ENCODE measurements at places on chromosomes 5 and 9.
A peak's percentile ranks its signal among the peaks of the same experiment; 100 is the strongest.

DNA sequence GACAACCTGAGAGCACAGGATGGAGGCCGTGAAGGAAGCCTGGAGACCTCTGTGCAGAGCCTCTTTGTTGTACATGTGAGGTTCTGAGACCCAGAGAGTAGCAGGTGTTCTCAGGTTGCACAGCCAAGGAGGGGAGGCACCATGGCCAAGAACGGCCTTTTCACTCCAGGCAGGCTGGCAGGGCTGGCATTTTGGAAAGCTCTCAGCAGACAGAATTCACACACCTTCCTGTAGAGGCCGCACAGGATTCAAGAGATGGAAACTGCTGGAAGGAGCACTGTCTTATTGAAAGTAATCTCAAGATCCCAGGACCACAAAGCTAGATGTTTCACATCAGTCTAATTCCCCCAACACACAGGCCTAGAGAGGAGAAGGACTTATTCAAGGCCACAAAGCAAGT, 52.8 kb upstream of the XPA start:
- DNase-seq, result no peak

- no peak for DNase-seq
Measured at GRCh38 chr5:128408622-128409021, 129.4 kb downstream of the FBN2 start.

DNA sequence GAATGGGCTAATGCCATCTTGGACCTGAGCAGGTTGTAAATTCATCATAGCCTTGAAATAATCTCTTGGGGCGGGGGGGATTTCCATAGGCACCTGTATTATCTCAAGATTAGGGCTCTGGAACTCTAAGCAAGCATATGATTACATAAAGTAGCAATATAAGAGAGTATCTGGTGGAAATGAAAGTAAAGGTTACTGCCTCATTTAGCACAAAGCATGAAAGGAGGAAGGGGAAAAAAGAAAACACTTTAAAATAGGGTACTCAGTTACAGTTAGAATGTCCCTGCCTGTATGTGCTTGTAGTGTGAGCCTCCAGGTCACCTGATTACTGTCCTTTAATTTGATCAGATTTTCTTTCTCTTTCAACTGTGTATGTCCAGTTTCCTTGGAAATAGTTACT, 1079.7 kb upstream of the CDH18 start:
- DNase-seq, result no peak

DNA sequence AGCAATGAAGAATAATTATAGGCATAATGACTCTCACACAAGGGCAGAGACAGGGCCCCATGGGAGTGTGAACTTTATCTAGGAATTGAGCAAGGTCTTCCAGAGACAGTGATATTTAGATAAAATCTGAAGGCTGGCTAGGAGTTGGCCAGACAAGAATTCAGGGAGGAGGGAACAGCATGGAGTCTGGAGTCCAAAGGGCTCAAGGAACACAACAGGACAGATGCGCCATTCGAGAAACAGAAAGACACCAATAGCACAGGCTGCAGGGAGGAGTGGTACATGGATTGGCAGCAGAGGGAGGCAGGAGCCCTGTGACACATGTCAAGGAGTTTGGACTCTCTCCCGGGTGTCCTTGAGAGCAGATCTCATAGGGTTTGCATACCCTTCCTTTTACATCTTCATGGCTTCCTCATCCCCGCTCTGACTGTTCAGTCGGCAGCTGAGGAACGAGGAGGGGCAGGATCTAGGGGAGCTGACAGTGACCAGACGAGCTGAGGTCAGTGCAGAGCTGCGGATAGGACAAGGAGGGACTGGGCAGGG, 64.0 kb upstream of the XPA start:
- DNase-seq, result no peak

GRCh38 chr9:99368341-99369326, 146.6 kb downstream of the SEC61B start:
- DNase-seq, result no peak

DNA sequence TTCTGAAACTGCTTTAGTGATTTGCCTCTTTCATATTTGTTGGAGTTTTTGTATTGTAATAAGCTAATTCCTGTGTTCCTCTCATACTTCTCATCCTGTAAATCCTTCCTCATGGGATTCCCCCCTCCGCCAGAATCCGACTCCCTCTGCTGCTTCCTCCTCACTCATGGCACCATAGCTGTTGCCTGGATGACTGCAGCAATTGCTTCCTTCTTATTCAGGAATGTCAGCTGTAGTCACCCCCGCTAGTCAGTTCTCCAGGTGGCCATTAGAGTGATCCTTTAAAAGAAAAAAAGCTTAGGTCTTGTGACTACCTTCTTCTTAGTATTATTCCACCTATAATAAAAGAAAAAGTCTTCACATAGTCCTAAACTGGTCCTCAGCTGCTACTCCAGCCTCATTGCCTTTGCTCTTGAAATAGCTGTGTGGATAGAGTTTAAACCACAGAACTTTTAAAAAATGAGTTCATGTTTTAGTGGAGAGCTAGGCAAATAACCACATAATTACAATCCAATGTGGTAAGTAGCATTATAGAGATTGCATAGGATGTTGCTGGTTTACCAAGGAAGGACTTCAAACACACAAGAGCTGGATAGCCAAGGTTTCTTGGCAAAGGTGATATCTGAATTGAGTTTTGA, 227.3 kb downstream of the KDM4C start:
- no peak for DNase-seq

DNA sequence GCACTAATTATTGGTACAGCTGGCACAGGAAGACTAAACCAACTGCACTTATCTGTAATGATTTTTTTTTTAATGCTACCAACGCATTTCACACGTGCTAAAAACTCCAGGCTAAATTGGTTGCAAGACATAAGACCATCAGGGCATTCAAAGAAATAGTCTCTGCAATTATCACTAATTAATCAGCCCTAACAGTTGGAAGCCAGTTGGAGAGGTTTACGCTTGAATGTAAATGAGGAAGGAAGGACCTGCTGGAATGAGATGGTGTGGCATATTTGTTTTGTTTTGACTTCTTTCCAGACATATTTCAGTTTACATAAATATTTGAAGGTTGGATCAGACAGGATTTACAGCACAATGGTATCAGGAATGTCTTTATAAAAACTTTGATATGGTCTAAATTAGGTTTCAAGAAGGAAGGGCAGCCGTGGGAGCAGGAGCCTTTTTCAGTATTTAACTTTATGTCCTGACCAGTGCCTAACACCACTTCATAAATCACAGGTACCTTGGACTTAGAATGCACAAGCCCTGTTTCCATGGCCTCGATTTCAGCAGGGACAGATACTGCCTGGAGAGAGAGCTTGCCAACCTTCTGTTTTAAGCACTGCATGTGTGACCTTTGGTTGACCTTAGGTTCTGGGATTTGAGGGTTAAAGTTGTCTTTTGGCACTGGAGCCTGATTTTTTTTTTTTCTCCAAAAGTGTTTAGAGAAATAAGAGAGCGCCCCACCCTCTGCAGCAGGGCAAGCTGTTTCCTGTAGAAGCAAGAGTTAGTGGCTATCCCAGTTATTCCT, 199.8 kb upstream of the MAP3K1 start:
- no peak for DNase-seq

- no peak for DNase-seq
Measured at GRCh38 chr5:168777651-168778050, 198.5 kb upstream of the PANK3 start.

GRCh38 chr9:114156657-114157421, 1.5 kb downstream of the COL27A1 start:
- no peak for DNase-seq

- no peak for DNase-seq
Measured at GRCh38 chr5:56725711-56726411, 89.5 kb upstream of the MAP3K1 start.

GRCh38 chr9:18068900-18069299, 405.1 kb upstream of the ADAMTSL1 start:
- no peak for DNase-seq

GRCh38 chr9:133371261-133371711, 4.6 kb downstream of the SURF4 start:
- DNase-seq, result peak; percentile 53

DNA sequence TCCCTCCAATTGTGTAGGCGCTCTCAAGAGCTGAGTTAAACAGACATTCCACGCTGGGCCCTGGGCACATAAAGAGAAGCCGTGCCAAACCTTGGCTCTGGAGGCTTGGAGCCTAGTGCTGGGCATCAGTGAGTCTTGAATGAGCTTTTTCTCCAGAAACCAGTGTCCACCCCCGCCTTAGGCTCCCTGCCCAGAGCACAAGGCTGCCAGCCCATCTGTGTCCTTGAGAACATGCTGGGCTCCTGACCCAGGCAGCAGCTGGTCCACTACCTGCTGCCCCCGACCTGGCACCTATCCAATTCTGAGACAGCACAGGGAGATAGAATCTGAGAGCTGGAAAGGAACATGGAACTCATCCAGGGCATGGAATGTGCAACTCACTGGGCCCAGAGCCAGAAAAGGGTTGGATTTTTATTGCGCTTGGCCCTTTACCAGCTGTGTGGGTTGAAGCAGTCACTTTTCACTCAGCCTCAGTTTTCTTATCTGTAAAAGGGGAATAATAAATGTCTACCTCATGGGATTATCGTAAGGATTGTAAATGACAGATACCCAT, 92.4 kb upstream of the CPLX2 start:
- no peak for DNase-seq

DNA sequence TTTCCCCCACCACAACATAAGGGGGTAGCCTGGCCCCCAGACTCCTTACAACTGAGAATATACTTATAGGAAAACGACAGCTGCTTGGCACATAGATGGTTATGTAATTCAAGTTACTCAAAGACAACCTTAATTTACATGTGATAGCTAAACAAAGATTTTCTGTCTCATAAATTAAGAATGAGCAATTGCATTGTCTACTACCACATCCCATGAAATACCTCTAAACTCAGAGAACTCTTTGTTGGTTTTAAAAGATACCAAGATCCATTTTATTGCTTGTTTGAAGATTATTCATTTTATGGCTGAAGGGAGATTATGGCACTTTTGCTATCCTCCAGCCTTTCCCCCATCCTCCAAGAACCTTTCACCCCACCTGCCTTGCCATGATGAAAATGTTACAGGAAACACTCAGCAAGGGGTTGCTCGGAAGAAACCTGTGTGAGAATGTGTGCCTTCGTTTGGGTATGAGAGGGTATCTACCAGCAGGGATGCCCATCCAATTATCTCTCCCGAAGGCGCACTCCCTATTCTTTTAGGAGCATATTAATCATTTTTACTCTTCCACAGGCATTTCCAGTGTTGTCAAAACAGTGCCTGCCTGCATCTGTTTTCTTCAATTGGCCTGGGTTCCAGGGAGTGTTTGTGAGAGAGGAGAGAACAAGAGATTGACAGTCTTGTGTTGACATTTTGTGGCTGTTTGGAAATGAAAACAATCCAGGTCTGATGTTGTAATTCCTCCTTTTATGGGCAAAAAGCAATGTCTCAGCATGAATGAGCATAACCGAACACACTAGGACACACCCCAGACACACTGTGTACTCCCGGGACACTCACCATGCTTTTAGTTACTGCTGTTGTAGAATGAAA, 208.0 kb upstream of the ANKRD55 start:
- DNase-seq, result no peak

DNA sequence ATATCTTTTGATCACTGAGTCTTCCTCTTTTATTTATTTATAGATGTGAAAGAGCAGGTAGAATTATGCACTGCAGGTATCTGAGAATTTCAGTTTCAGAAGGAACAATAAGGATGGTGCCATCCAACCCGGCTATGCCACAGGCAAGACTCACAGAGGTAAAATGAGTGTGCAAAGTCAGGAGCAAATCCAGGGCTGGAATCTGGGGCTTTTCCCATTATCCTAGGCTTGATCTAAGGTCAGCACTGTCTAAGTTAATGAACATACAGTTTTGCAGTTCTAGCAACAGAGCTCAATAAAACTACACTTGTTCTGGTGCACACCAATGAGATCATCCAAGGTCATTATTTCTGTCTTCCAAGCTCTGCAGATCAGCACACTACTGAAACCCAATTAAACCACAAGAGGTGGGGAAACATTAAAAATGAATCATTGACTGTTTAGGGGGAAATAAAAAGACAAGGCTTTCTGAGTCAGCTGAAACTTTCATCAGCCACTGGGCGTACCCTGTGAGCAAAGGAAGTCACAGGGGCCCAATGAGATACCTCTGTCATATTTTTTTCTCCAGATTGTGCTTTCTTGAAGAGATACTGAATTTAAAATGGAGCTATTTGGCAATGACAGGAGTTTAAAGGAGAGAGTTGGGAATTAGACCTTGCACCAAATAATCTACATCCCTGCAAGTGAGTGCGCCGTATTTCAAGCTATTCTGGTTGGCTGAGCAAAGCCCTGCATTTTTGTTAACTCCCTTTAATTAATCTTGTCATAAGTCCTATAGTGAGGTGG, 662.2 kb upstream of the ZNF608 start:
- DNase-seq, result no peak

- no peak for DNase-seq
Measured at GRCh38 chr5:145803112-145804004, 31.8 kb downstream of the PRELID2 start.

GRCh38 chr9:78515108-78515507, 218.2 kb downstream of the PSAT1 start:
- DNase-seq, result no peak

- DNase-seq, result no peak
Measured at GRCh38 chr5:17039170-17039569, 103.1 kb upstream of the MYO10 start.

DNA sequence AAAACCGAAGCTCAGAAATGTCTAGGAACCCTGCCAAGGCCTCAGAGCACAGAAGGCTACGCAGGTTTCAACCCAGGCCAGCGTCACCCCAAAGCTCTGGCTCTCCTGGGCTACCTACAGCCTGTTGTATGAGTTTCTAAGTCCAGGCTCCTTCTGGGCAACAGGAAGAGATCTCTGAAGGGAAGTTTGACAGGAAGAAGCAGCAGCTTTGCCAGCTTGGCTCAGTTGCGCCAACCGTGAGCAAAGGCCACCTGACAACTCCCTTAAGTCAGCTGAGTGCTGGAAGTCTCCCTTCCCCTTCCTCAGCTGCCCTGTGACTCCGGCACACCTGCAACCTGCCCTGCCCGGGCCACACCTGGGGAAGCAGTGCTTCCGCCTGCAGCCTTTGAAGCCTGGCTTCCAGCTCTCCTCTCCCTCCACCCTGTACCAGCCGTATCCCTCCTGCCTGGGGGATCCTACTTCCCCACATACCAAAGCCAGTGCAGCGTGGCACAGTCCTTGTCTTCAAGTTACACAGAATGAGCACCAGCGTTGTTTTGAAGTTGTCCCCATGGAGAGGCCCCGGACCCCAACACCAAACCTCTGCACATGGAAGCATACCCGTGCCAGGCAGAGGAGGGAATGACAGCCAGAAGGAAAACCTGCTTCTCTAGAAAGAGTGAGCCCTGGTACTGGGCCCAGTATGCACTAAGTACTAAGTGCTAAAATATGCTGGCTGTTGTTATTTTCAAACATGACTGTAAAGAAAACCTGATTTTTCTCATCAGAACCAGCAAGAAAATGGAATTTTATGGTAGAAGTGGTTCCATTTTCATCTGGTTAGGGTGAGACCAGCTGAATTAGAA, 36.5 kb downstream of the SHB start:
- DNase-seq, result no peak

DNA sequence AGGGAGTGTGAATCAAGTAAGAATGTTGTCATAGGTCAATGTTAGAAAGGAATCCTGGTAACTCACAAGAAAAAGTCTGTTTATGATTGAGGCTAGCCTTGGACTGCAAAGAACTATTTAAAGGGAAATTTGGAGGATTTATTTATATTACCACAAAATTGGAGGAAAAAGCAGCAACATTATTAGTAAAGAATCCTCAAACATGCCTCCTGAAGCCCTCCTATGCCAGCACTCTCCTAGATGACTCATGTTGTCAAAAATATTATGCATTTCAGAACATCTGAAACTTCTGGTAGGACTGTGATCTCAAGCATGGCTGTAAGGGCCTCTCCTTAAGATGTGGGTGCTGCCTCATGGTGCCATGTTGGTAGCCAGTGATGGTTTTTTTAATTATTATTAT, 628.5 kb downstream of the CHSY3 start:
- no peak for DNase-seq

GRCh38 chr5:8050616-8051175, 181.7 kb downstream of the MTRR start:
- no peak for DNase-seq
